Caki2 (cell line): ENCODE measurements at places on chromosomes 6 and 20. TPM values are rescaled to one million over a fixed set of nuclear protein-coding genes. Genes with fewer than 3 reads are reported as not detected.
A peak's percentile ranks its signal among the peaks of the same experiment; 100 is the strongest.

GRCh38 chr6:132101535-132101934 is 150.4 kb upstream of the CCN2 start:
- no peak for DNase-seq

The SFTA2 gene
- total RNA-seq: not detected in 2 replicates

GRCh38 chr6:104958178-104959025 is 1.5 kb downstream of the LIN28B start:
- no peak for DNase-seq

DNA sequence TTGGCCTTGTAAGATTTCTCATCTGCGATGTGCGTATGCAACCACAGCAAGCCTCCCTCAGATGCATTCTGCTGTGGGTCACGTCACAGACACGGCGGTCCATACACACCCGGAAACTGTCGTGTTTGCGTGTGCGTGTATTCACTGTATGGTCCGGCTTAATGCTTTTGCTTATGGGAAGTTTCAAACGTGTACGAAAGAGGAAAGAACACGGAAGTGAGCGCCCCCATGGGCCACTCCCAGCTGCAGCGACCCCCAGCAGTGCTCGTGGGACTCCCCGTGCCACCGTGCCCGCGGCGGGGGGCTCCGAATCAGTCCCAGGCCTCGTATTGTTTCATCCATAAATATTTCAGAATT is 10.2 kb downstream of the DLL1 start:
- no peak for DNase-seq

- peak; percentile 38 for DNase-seq
Measured at GRCh38 chr20:14919501-14920081, 582.2 kb upstream of the FLRT3 start.

DNA sequence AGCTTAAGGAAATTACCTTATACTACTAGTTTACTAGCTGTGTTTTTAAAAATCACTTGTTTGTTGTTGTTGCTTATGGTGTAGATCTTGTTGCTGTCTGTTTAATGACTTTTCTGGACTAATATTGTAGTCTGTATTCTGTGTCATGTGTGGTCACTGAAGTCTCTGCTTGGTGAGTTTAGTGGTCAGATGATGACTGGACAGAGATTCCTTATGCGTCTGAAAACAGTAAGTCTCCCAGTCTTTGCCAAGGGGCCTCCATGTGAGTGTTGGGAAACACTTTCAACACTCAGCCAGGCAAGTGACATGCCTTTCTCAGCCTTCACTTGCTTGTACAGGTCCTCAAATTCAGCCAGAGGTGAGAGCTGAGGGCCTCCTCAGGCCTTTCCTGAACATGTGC is 256.9 kb upstream of the RNF24 start:
- DNase-seq: no peak

DNA sequence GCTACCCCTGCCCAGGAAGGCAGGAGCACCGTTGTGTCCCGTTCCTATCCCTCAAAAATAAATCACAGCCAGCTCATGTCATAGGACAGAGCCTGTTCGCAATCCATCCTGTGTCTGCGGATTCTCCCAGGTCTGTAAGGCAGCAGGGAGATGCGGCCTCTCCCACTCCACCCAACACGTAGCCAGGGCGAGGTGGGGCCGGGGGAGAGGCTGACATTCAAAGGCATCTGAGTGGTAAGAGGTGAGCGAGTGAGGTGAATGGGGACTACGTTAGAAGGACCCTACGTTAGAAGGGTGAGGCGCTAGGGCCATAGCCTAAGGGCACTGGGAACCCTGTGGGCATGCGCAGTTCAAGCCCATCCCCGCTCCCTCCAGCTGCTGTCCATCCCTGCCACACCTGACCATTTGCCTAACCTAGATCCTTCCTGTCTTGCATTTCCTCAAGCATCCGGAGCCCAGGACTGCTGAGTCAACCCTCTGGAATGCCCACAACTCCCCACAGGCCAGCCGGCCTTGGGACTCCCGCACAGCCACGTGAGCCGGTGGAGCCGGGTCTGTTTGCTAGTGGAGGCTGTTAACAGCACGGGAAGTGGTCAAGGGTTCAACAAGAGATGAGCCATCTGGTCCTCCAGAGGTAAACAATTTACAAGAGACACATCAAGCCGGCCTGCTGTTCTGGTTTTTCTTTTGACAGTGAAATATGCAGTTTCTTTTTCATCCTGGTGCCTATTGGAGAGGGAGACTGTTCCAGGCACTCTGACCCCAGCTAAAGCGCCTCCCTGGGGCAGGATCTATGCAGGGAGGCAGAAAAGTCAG is 45.9 kb downstream of the RIPOR3 start:
- DNase-seq: peak; percentile 98

DNA sequence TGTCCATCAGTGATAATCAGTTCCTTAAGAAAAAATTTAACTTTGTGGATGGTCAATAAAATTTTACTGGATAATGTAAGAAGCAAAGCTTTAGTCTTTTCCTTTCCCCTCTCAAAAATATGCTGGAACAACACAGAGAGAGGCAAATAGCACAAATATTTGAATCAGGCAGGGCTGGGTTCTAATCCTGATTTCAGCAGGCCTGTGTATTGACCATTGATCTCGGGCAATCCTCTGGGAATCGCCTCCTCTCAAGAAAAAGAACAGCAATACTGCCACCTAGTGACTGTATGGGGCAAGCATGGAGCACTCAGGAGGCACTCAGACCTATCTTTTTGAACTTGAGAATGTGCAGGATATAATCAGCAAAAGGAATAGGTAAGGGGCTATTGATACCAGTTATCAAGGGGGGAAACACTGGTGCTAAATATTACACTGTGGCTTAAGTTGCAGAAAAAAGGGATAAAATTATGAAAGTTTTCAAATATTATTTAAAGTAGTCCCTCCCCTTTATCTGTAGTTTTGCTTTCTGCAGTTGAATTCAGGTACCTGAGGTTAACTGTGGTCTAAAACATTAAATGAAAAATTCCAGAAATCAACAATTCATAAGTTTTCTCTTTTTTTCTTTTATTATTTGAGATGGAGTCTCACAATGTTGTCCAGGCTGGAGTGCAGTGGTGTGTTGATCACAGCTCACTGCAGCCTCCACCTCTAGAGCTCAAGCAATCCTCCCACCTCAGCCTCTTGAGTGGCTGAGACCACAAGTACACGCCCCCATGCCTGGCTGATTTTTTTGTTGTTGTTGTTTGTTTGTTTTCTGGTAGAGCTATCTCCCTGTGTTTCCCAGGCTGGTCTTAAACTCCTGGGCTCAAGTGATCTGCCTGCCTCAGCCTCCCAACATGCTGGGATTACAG is 91.8 kb upstream of the NHSL1 start:
- DNase-seq: peak; percentile 68

GRCh38 chr20:53298911-53299310 is 294.7 kb downstream of the ZNF217 start:
- DNase-seq: no peak

DNA sequence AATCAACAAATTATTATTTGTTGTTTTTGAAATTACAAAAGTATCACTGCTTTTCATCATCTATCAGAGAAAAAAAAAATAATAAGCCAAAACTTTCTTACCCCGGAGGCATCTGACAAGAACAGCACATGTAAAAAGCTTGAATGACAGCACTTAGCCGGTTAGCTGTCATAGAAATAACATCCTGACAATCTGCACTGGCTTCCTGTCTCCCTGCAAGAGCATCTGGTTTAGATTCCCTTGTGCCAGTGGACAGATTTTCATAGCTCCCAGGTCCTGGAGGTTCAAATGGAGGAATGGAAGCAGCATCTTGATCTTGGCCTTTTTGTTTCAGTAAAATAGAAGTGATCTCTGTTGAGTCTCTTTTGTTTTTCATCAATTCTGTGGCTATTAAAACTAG is 74.8 kb downstream of the HACE1 start:
- no peak for DNase-seq

DNA sequence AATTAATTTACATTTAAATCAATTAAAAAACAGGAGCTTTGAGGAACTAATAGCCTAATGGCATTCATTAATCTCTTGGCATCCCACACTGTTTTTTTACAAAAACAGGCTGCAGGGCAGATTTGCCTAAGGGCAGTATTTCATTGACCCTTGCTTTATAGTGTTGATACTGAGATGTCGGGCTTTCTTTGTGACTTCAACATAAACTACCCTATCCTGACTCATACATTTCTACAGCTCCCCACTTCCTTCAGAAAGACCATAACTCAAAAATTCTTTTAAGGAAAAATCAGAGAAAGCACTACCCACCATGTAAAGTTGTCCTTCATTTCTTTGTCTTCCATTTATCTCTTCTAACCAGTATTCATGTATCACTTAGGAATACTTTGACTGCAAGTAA is 92.2 kb upstream of the NT5E start:
- DNase-seq: no peak

GRCh38 chr20:11845340-11845739 is 72.4 kb upstream of the BTBD3 start:
- DNase-seq: no peak

- no peak for DNase-seq
Measured at GRCh38 chr6:144804246-144804790, 519.2 kb downstream of the UTRN start.

DNA sequence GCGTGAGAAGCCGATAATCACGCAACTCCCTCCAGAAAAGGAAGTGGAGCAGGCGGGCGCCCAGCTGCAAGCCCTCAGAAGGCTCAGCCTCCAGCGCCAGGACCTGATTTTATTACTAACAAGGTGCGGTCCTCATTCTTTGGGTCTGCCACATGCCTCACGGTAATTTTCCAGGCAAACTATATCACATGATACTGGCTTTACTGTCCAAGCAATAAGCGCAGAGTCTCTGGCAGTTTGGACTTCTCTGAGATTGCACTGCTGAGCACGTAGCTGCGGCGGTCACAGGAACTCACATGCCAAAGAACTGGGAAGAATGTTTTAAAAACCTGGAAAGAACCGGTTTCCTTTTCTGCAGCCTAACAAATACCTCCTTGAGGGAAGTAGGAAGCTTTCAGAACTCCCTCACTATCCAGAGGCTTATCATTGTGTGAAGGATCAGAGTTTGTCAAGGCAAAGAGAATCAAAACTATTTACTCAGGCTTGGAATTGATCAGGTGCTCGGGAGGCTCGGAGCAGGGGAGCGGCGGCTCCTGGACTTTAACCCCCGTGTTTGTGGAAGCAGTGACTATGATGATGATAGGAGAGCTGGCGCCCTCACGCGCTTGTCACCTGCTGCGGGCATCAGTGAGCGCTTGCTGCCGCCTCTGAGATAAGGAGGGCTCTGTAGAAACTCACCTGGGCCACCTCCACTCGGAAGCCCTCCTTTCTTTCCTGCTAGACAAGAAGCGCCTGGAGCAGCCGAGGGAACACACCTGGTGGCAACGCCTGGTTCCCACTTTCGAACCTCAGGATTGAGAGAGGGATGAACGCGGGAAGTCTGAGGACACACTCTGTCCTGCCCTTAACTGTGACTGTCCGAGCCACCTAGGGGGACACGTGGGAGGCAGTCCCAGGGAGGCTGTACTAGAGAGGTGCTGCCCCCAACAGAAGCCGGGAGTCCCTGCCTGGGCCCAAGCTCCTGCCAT is 27.2 kb upstream of the SYNJ2 start:
- DNase-seq: no peak

- DNase-seq: peak; percentile 47
Measured at GRCh38 chr6:35496036-35496840, 641 bp downstream of the TEAD3 start.

DNA sequence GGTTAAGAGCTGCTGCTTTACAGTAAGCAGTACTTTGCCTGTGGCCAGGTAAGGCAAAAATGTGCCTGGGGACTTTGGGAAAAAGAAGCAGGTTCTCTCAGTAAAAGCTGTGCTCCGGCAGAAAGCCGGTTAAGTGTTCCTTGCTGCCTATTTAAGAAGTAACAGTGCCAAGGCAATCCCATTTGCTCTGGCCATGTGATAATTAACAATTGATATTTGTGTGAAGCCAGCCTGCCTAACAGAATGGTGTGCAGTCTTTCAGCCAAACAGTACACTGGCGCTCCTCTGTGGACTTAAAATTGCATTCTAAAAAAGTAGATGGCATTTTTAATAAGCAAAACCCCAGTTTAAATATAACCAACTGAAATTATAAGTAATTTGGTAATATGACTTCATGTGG is 430.3 kb downstream of the PLCB1 start:
- no peak for DNase-seq

GRCh38 chr6:151026041-151026663 is 160.7 kb downstream of the MTHFD1L start:
- no peak for DNase-seq

The NKX2-2 gene
- total RNA-seq: not detected in 2 replicates

The QRSL1 gene
- total RNA-seq: 16.0 and 17.0 TPM in 2 replicates

The FAM162B gene
- total RNA-seq: not detected in 2 replicates

DNA sequence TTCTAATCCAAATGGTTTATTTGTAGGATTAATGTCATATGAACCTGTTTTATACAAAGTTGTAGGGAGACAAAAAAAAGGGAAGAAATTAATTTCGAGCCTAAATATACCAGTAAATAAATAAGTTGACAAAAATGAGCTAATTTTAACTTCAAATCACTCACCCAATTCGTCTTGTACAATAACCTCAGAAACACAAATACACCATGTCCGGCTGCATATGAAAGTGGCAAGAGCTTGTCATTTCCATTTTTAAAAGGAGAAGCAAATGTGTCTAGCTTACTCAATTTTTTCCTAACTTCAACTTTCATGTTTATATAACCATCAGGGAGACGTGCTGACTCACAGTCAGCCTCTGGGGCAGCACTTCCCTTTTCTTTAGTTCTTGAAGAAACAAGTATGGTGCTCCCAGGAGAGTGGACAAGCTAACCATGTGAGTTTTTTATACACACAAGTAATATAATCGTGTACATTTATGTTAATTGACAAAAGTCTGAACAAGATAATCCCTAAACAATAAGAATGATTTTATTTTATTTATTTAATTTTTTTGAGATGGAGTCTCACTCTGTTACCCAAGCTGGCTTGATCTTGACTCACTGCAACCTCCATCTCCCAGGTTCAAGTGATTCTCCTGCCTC is 55.5 kb upstream of the SGK1 start:
- peak; percentile 59 for DNase-seq

The HMGN3 gene
- total RNA-seq: 95.3 and 136 TPM in 2 replicates

- DNase-seq: no peak
Measured at GRCh38 chr6:111154981-111155380, 67.7 kb downstream of the SLC16A10 start.

The NNAT gene
- total RNA-seq: not detected in 2 replicates

DNA sequence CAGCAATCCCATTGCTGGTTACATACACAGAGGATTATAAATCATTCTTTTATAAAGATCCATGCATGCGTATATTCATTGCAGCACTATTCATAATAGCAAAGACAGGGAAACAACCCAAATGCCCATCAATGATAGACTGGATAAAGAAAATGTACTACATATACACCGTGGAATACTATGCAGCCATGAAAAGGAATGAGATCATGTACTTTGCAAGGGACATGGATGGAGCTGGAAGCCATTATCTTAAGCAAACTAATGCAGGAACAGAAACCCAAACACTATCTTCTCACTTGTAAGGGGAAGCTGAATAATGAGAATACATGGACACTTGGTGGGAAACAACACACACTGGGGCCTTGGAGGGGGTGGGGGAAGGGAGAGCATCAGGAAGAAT is 529.7 kb downstream of the TBC1D32 start:
- DNase-seq: no peak

The SCRT2 gene
- total RNA-seq: not detected in 2 replicates

GRCh38 chr6:39865011-39865888 is 69.0 kb downstream of the MOCS1 start:
- peak; percentile 32 for DNase-seq

GRCh38 chr20:23624324-23624691 is 13.4 kb downstream of the CST3 start:
- no peak for DNase-seq

- DNase-seq: no peak
Measured at GRCh38 chr6:117264692-117265409, 507 bp upstream of the VGLL2 start.

The ZBTB12 gene
- 5.5 and 9.3 TPM in 2 replicates for total RNA-seq

The KIF25 gene
- total RNA-seq: not detected in 2 replicates

The DHX35 gene
- 11.5 and 14.9 TPM in 2 replicates for total RNA-seq

- DNase-seq: no peak
Measured at GRCh38 chr6:165456286-165456685, 146.9 kb upstream of the C6orf118 start.
